ENCODE measurements at places on chromosomes 3 and 15.

- DNase-seq, result no peak
These were observed 275.2 kb upstream of the MEIS2 start for GRCh38 chr15:37375519-37375918.

- DNase-seq, result no peak
These were observed 2.4 kb downstream of the TSC22D2 start for GRCh38 chr3:150410311-150411105.

- no peak for DNase-seq
These were observed 16.3 kb downstream of the ZBTB38 start for GRCh38 chr3:141384575-141384974.

DNA sequence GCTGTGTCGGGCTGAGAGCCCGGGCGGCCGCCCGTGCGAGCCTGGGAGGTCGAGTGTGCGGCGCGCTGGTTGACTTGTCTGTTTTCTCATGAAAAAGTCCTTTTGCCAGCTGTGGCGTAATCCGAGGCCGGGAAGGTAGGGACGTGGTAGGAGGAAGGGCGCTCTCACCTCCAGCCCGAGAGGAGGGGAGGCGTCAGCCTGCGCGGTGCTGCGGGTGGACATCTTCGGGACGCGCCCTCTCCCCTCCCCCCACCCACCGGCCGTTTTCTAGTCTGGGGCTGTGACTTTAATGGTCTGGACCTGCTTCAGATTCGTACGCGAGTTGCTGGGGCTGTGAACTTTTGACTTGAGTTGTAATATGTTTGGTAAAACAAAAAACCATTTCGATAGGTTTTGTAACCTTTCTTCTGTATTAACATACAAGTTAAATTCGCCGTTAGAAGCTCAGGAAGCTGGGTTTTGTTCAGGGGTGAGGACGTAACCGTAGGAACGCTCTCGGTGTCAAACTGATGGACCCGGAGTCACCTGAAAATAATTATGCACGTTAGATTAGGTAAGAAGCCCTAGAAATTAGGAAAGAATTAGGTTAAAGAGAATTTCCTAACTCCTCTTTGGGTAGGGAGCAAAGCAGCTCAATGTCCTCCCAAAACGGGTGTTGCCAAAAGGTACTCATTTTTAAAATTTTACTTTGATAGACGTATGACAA is 762 bp downstream of the NCK1 start:
- peak; percentile 11 for DNase-seq

DNA sequence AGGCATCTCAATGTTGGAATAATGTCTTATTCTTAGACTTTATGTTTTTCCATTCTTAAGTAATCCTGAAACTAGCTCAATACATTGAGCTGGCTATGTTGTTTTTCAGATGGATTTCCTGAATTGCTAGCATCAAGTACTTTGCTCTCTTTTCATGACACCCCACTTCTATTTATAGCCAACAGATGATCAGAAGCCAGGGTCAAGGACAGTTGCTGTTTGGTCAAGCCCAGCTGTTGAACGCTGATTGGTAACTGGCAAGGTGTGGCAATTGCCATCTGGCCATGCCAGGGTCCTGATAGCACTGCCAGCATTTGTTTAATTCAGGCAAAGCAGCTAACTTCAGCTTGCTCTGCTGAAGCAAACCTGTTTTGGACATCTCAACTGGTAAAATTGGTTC is 46.2 kb upstream of the PLCL2 start:
- DNase-seq, result no peak

- DNase-seq, result no peak
These were observed 146.3 kb downstream of the PLCL2 start for GRCh38 chr3:17030956-17031652.

- no peak for DNase-seq
These were observed 48.7 kb downstream of the FBLN2 start for GRCh38 chr3:13597661-13598060.

- no peak for DNase-seq
These were observed 348.7 kb upstream of the EPHA3 start for GRCh38 chr3:88758676-88759075.

DNA sequence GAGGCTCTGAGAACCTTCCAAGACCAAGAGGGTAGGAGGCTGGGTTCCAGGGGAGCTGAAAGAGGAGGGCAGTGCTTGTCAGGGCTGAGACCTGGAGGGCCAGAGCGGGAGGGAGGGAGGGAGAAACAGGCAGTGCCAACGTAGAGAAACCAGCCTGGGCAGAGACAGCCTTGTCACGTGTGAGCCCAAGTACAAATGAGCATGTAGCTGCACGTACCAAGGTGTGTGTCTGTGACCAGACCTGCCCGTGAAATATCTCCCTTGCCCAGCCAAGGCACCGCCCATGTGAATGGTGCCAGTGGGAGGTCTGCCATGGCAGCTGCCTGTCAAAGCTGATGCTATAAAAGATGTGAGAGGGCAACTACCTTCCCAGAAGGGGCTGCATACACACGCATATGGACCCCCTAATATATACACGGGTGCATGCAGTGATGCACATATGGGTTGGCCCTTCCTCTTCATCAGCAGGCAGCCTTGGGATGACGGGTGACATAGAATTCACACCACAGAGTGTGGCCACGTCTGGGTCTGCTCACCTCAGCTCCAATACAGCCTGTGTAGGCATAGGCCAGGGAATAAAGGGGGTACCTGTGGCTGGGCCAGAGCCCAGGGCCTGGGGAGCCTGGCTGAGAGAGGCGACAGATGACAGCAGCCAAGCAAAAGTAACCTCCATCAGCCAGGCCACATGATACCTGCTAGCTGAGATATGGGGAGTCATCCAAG is 7.8 kb upstream of the CTDSPL start:
- no peak for DNase-seq

DNA sequence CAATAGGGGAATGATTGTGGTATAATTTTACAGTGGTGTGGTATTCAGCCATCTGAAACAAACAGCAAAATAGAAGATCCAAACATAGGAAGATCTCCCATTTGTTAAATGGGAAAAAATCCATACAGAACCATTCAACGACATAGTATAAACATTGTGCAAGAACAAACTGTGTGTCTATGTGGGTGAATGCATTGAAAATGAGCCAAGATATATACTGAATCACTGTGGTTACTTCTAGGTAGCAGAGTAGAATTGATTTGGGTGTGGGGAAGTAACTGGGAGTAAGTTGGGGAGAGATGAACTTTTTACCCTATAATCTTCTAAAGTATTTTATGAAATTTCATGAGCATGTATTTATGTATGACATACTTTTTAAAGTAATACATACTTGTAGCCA is 123.1 kb upstream of the UMPS start:
- DNase-seq, result no peak

- no peak for DNase-seq
These were observed 26.6 kb downstream of the SEMA6D start for GRCh38 chr15:47743886-47744285.

- no peak for DNase-seq
These were observed 49.9 kb downstream of the TRPM1 start for GRCh38 chr15:31051496-31052080.

DNA sequence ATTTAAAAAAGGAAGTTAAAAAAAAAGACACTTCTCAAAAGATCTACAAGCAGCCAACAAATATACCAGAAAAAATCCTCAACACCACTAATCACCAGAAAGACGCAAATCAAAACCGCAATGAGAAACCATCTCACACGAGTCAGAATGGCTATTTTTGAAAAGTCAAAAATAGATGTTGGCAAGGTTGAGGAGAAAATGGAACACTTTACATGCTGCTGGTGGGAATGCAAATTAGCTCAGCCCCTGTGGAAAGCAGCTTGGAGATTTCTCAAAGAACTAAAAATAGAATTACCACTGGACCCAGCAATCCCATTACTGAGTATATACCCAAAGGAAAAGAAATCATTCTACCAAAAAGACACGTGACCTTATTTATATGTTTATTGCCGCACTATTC is 574.7 kb upstream of the ADAMTS9 start:
- no peak for DNase-seq

GRCh38 chr3:194257151-194257621 is 93.9 kb downstream of the CPN2 start:
- DNase-seq, result no peak

- no peak for DNase-seq
These were observed 138.9 kb upstream of the RORA start for GRCh38 chr15:61367953-61368352.

DNA sequence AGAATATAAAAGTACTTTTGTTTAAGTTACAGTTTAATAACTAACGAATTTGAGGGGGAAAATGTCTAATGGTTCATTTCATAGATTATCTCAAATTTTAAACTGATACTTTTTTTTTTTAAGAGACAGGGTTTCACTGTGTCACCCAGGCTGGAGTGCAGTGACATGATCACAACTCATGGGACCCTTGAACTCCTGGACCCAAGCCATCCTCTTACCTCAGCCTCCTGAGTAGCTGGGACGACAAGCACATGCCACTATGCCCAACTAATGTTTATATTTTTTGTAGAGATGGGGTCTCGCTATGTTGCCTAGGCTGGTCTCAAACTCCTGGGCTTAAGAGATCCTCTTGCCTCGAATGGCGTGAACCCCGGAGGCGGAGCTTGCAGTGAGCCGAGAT is 16.5 kb downstream of the LRRC58 start:
- no peak for DNase-seq

DNA sequence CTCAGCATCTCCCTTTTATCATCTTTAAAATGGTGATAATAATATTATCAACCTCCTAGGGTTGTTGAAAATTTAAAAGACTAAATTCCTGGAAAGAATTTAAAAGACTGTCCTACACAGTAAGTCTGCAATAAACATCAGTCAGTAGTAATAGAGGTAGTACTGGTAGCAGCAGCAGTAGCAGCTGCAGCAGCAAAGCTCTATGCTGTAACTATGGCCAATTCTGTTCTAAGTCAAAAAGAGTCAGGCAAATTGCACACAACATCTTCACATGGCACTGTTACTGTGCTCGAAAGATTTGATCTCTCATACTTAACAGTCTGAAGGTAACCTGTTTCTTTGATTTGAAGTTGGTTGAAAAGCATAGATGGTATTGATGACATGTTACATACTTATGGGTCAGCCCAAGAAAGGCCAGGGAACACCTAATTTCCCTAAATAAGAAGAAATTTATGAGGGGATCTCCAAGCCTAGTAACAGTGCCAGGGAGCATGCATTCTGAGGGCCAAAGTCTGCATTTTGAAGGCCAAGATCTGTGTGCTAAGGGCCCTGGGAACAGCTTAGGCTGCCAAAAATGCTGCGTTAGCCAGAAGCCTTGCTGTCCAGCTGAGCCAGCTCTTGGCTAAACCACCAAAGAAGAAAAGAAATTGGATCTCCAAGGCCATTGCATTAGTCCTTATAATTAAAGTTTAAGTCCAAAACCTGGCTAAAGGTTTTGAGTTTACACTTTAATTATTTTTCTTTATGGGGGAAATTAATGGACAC is 68.2 kb downstream of the SIDT1 start:
- no peak for DNase-seq

DNA sequence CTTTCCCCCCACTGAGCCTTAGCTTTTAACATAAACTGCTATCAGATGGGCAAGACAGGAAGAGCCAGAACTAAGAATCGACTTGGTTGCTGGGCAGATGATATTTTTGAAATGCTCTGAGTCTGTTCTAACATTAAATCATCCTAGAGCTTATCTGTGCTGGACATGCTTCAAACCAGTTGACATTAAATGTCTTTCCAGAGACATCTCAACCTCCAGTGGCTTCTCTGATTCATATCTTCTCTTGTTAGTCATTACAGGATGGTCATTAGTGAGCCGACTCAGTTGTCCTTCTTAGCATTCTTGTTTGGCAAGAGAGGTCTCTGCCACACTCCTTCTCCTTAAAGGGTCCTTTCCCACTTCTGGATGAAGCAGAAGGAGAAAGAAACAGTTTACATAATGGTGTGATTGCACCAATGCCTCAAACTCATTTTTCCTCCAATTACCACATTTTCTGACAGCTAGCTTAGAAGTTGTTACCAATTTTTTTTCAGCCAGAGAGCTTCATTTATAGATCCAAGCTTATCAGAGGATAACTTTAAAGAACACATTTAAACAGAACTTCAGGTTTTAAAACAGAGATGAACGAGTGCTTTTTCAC is 21.7 kb upstream of the SYN2 start:
- no peak for DNase-seq

DNA sequence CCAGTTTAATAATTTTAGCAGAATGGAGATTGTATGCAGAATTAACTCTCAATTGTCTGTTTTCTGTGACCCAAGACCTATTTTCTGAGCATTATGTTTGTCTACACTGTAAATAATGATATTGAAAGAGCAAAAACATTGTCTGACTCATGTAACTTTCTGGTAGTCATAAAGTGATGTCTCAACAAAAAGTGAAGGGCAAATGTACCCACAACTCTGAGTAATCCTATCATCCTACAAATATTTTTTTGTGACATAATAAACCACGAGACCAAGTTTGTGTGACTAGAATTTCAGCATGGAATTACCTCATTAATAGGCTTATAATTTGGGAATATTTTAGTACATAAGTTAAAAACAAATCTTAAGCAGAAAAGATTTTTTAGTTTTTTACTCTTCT is 15.4 kb upstream of the ABHD10 start:
- no peak for DNase-seq

DNA sequence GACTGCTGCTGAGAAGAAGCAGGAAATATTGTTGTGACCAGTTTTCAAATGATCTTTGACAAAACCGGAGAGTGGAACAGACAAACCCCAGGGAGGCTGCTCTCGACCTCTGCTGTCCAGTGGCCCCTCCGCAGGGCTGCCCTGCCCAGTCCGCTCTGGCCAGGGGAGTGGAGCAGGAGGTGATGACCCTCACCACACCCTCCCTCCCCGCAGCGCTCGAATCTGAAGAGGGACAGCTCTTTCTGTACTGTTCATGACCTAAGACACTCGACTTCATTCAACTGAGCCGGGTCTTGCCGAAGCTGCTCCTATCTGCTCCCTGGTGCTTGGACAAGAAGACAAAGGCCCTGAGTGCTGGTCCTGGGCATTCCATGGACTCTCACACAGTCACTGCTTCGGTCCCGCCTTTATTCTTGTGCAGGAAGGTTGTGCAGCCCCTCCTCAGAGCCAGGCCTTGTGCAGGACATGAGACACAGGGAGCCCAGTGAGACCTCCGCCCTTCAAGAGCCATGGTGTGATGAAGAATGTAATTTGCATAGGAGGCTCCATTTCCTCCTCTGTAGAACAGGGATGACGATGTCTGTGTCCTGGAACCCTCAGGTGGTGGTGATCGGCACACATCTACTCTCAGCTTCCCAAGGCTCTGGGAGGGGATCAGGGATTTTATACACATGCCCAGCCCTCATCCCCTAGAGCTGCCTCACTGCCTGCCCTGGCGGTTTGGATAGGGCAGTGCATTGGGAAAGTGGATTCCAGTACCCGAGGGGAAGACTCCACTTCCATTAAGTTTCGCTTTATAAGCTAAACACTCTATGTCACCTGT is 97.1 kb upstream of the PRR20G start:
- DNase-seq, result no peak

DNA sequence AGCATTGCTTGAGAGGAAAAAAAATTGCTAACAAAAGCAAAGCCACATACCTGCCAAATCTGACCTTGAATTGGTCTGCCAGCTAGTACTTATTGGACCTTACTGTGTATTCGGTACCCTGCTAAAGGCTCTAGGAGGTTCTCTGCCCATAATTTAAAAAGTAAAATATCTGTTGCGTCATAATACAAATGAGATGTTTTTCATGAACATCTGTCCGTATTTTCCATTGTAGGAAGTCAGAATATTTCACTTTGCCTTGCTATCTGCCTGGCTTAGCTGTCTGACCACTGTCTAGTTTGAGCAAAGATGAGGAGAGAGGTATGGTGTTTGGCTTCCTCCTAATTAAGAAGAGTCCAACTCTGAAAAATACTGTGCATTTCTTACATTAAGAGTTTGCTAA is 10.8 kb upstream of the C3orf20 start:
- DNase-seq, result no peak

GRCh38 chr15:23750776-23751175 is 63.7 kb upstream of the NDN start:
- DNase-seq, result no peak

- DNase-seq, result no peak
These were observed 2.8 kb upstream of the CCDC9B start for GRCh38 chr15:40343512-40343911.

- DNase-seq, result no peak
These were observed 57.4 kb downstream of the CDCP1 start for GRCh38 chr3:45088543-45089358.
